Activated CD4-positive, alpha-beta T cell treated with anti-CD3 and anti-CD28 coated beads, Interleukin-2, amount 10 ng/mL, durations not matched to agents 24 days and 14 days (primary cell): ENCODE measurements at places on chromosomes 3 and 15.

DNA sequence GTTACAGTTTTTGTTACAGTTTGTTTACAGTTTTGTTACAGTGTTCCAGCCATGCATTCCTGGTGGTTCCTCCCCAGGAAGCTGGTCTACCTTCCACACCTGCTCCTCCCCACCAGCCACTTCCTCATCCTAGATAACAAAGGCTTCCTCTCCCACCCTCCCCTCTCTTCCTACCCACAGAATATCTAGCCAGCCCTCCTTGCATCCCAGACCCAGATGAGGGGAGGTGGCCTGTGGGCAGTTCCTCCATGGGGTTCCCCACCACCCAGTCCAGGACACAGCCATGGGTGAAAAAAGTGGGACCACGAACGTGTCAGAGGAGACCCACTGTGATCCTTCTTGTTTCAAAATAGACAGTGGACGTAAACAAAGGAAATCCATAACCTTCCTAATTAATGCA is 122.8 kb upstream of the ABHD17C start:
- no peaks in the 10 kb centered on the region for H3K4me1 ChIP-seq
- no peak overlapping the region for H3K4me3 ChIP-seq
- no peak for DNase-seq
- peaks cover 3% of the 10 kb centered on the region for H3K27me3 ChIP-seq
- H3K36me3 ChIP-seq, result no peaks in the 10 kb centered on the region

DNA sequence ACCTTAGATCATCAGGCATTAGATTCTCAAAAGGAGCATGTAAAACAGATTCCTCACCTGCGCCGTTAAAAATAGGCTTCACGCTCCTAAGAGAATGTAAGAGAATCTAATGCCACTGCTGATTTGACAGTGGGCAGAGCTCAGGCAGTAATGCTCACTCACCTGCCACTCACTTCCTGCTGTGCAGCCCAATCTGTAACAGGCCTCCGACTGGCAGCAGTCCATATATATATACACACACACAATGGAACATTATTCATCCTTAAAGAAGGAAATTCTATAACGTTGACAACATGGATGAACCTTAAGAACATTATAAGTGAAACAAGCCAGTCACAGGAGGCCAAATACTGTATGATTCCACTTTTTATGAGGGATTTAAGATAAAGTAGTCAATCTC is 24.5 kb downstream of the ZNF148 start:
- no peak overlapping the region for H3K4me3 ChIP-seq
- no peak overlapping the region for H3K27ac ChIP-seq
- no peak for DNase-seq
- H3K36me3 ChIP-seq, result peaks cover 36% of the 10 kb centered on the region

- DNase-seq, result peak; percentile 59
- H3K36me3 ChIP-seq, result no peaks in the 10 kb centered on the region
- no peak overlapping the region for H3K4me3 ChIP-seq
- H3K27ac ChIP-seq, result no peak overlapping the region
- no peaks in the 10 kb centered on the region for H3K27me3 ChIP-seq
- peaks cover 10% of the 10 kb centered on the region for H3K4me1 ChIP-seq
These were observed 581.4 kb upstream of the TBL1XR1 start for GRCh38 chr3:177778633-177779032.

GRCh38 chr15:28094732-28095521 is 4.2 kb downstream of the OCA2 start:
- H3K4me1 ChIP-seq, result peaks cover 16% of the 10 kb centered on the region
- peaks cover 67% of the 10 kb centered on the region for H3K27me3 ChIP-seq
- peaks cover 2% of the 10 kb centered on the region for H3K36me3 ChIP-seq
- peak overlapping the region; percentile 89 for H3K4me3 ChIP-seq
- peak; percentile 75 for DNase-seq

DNA sequence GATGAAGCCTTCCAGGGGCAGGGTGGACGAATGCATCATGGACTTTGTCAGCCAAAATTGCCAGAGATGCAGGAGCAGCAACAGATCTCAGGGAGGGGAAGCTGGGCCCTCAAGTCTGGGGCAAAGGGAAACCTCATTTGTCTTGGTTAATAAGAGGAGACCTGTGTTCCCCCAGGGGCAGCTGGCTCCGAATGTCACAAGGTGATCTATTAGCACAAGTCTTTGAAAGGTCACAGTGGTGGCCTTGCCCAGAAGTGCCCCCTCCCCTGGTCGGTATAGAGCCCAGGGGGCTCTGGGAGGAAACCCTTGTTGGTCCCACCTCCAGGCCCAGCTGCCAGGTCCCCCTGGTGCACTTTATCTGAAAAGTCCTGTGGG is 46.2 kb downstream of the ABTB1 start:
- no peaks in the 10 kb centered on the region for H3K36me3 ChIP-seq
- H3K27me3 ChIP-seq, result peaks cover 4% of the 10 kb centered on the region
- H3K4me1 ChIP-seq, result no peaks in the 10 kb centered on the region
- H3K4me3 ChIP-seq, result no peak overlapping the region
- DNase-seq, result no peak
- no peak overlapping the region for H3K27ac ChIP-seq

DNA sequence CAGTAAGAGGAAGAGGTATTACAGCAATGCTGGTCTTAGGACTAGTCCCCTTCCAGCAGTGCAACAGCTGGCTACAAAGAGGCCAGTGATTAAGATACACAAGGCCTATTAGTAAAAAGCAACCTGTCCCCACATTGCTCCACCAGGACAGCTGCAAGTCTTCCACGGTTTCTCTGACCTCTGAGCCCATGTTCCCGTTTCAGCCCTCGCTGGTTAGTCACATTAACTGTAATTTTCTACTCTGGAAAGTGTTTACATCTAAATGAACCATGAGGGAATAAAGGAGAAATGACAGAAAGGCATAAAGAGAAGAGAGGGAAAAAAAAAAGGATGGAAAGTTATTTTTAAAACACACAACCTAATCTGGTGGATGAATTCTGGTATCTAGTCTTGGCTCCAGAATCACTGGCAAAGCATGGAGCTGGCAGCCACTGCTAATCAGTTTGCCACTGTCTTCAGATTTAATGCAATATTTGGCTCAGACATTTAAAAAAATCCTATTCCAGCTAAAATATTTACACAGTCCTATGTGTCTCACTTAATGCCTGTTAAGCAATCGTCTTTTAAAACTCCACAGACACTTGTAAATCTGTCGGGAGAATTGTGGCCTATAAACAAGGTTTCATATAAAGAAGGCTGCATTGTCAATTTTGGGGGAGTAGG is 154.9 kb downstream of the GREM1 start:
- DNase-seq, result no peak
- no peak overlapping the region for H3K4me3 ChIP-seq
- no peaks in the 10 kb centered on the region for H3K4me1 ChIP-seq
- no peaks in the 10 kb centered on the region for H3K27me3 ChIP-seq
- H3K27ac ChIP-seq, result no peak overlapping the region
- H3K36me3 ChIP-seq, result no peaks in the 10 kb centered on the region

- DNase-seq, result no peak
- no peaks in the 10 kb centered on the region for H3K36me3 ChIP-seq
- no peak overlapping the region for H3K27ac ChIP-seq
These were observed 15.1 kb downstream of the GRIP2 start for GRCh38 chr3:14524920-14525660.

- no peak for DNase-seq
- no peak overlapping the region for H3K27ac ChIP-seq
- peaks cover 20% of the 10 kb centered on the region for H3K27me3 ChIP-seq
- H3K4me3 ChIP-seq, result no peak overlapping the region
- H3K4me1 ChIP-seq, result no peaks in the 10 kb centered on the region
These were observed 45.0 kb upstream of the SPRED1 start for GRCh38 chr15:38207621-38208020.

DNA sequence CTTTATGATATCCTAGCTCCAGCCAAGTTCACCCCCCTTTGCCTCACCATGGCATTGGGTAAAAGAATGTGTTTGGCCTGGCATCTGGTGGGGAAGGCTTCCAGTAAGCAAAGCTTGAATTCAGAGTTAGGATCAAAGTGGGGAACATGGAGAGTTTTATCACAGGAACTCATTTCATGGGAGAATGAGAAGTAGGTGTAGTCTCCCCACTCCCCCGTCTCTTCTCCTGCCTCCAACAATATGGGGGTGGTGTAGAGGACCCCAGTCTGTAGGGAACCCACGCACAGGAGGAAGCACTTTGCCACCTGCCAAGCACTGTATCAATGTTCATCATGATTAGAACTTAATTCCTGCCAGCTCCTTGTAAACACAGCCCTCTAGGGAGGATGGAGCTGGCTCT is 200.5 kb downstream of the UACA start:
- no peak overlapping the region for H3K4me3 ChIP-seq
- H3K4me1 ChIP-seq, result peaks cover 5% of the 10 kb centered on the region
- no peak for DNase-seq

- H3K4me1 ChIP-seq, result peaks cover 3% of the 10 kb centered on the region
- H3K27ac ChIP-seq, result no peak overlapping the region
- no peaks in the 10 kb centered on the region for H3K27me3 ChIP-seq
- H3K4me3 ChIP-seq, result no peak overlapping the region
- DNase-seq, result no peak
These were observed 34.8 kb downstream of the LRRFIP2 start for GRCh38 chr3:37139567-37140052.

GRCh38 chr3:59115364-59116232 is 65.8 kb upstream of the CFAP20DC start:
- no peaks in the 10 kb centered on the region for H3K4me1 ChIP-seq
- no peak overlapping the region for H3K4me3 ChIP-seq

DNA sequence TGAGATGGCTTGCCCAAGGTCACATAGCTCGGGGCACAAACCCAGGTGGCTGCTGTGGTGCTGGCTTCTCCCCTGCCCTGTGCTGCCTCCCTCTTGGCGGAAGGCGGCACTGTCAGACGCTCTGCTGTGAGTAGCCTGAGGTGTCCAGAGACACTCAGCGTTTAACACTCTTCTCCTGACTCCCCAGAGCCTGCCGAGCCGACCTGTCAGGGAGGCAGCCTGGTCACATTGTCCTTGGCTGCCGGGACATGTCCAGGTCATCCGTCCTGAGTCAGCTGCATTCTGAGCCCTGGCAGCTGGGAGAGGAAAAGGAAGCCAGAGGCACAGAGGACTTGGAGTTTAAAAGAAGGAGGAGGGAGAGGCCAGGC is 4.7 kb downstream of the LMAN1L start:
- no peak for DNase-seq
- no peaks in the 10 kb centered on the region for H3K36me3 ChIP-seq
- no peak overlapping the region for H3K4me3 ChIP-seq
- no peak overlapping the region for H3K27ac ChIP-seq
- H3K27me3 ChIP-seq, result peaks cover 5% of the 10 kb centered on the region

DNA sequence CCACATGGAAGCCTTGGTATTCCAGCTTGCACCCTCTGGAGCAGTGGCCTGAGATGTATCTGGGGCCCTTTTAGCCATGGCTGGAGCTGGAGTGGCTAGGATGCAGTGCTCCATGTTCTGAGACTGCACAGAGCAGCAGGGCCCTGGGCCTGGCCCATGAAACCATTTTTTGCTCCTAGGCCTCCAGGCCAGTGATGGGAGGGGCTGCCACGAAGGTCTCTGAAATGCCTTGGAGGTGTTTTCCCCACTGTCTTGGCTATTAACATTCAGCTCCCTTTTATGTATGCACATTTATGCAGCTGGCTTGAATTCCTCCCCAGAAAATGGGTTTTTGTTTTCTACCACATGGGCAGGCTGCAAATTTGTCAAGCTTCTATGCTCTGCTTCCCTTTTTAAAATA is 43.0 kb upstream of the MYRIP start:
- H3K4me3 ChIP-seq, result no peak overlapping the region
- peaks cover 2% of the 10 kb centered on the region for H3K27me3 ChIP-seq
- no peaks in the 10 kb centered on the region for H3K4me1 ChIP-seq
- H3K36me3 ChIP-seq, result no peaks in the 10 kb centered on the region
- DNase-seq, result no peak
- H3K27ac ChIP-seq, result no peak overlapping the region

- H3K36me3 ChIP-seq, result no peaks in the 10 kb centered on the region
- no peak overlapping the region for H3K4me3 ChIP-seq
- no peak for DNase-seq
- H3K4me1 ChIP-seq, result no peaks in the 10 kb centered on the region
These were observed 51.3 kb upstream of the WNT7A start for GRCh38 chr3:13931172-13931571.

- DNase-seq, result no peak
- no peaks in the 10 kb centered on the region for H3K36me3 ChIP-seq
- no peaks in the 10 kb centered on the region for H3K4me1 ChIP-seq
- H3K27ac ChIP-seq, result no peak overlapping the region
These were observed 762.8 kb upstream of the NR2F2 start for GRCh38 chr15:95567686-95568085.

DNA sequence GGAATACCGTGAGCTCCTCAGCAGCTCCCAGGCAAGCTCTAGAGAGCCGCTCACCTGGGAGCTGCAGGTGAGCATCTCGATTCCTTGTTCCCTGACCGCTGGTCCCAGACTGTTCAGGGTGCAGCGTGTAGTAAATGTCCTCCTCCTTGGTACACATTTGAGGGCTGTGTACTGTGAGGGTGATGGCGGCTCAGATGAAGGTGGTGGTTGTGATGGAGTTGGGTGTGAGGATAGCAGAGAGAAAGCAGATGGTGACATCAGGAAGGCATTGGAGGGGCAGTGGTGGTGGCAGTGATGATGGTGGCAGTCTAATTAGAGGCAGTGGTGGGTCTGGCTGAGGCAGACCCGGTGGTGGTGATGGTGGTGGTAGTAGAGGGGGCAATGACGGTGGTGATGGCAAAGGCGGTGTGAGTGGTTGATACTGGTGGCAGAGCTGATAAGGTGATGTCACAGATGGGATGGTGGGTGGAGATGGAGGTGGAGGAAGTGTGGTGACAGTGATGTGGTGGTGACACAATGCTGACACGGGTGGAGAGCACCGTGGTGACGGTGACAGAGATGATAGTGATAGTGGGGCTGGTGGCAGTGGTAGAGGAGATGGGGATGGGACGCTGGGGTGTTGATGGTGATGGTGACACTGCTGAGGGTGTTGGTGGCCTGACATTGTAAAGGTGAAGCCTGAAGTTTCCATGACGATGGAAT is at the start of gene DNAJB8:
TSS of gene DNAJB8 (minus strand) at position 51 of the 702 bp plus-strand sequence. CDS start 3,645 bp downstream, outside the sequence.
- H3K4me1 ChIP-seq, result peaks cover 16% of the 10 kb centered on the region
- H3K27me3 ChIP-seq, result peaks cover 21% of the 10 kb centered on the region
- peak; percentile 79 for DNase-seq
- no peaks in the 10 kb centered on the region for H3K36me3 ChIP-seq
- peak within 1 kb of the TSS; percentile 22 for H3K27ac ChIP-seq

- DNase-seq, result no peak
- H3K36me3 ChIP-seq, result no peaks in the 10 kb centered on the region
- no peaks in the 10 kb centered on the region for H3K27me3 ChIP-seq
These were observed 181.0 kb downstream of the ATG7 start for GRCh38 chr3:11452885-11453847.

GRCh38 chr3:170465955-170466354 is 47.3 kb downstream of the CLDN11 start:
- H3K4me1 ChIP-seq, result peaks cover 3% of the 10 kb centered on the region
- no peak overlapping the region for H3K4me3 ChIP-seq
- DNase-seq, result no peak
- H3K27me3 ChIP-seq, result peaks cover 30% of the 10 kb centered on the region

- H3K4me1 ChIP-seq, result peaks cover 10% of the 10 kb centered on the region
- DNase-seq, result no peak
- H3K4me3 ChIP-seq, result no peak overlapping the region
- H3K27me3 ChIP-seq, result no peaks in the 10 kb centered on the region
- H3K36me3 ChIP-seq, result peaks cover 52% of the 10 kb centered on the region
These were observed 11.6 kb downstream of the ATOSA start for GRCh38 chr15:52667597-52667996.
